ENCODE measurements at places on chromosomes 4 and X.

GRCh38 chr4:113584407-113585150 lies 177.0 kb downstream of the CAMK2D start:
- peak; percentile 32 for DNase-seq

DNA sequence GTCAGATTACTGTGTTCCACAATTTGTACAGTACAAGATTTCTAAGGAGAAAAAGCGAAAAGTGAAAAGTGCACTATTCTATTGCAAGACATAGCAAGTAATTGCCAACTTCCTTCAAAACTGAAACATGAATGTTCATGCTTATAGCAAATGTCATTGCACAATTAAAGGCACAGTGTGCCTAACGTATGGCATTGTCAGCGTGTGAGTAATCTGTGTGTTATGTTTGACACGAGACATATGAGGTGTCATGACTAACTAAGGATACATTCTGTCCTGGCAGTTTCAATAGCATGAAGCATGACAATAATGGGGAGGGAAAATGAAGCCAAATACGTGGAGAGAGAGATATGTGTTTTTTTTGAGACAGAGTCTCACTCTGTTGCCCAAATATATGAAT lies 33.6 kb upstream of the TBC1D9 start:
- DNase-seq = no peak

DNA sequence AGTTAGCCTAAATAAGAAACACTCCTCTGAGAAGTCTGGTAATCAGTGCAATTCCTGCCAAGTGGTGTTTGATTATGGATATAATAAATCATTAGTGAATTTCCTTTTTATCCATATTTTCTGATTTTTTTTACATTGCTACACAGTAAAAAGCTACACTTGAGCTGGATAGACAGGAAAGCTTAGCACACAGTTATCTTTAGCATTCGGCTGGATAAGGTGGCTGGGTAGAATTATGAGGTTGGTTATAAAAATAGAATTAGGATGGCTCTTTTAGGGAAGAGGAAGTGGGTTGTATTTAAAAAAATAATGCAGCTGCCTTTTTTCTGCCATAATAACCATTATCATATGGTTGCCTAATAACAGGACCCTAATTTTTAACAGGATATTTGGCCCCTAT lies 460.6 kb downstream of the NAF1 start:
- no peak for DNase-seq

GRCh38 chr4:853416-853781 lies 27.5 kb upstream of the CPLX1 start:
- no peak for DNase-seq

GRCh38 chr4:124589786-124590185 lies 122.7 kb downstream of the ANKRD50 start:
- no peak for DNase-seq

GRCh38 chr4:101910786-101911373 lies 120.3 kb downstream of the BANK1 start:
- DNase-seq = no peak

- DNase-seq = no peak
These were observed 24.5 kb upstream of the TAPT1 start for GRCh38 chr4:16250661-16251365.

GRCh38 chr4:74110670-74111069 lies 11.7 kb upstream of the CXCL2 start:
- DNase-seq = no peak

Measured in AG08396 (cell line).